ENCODE measurements at places on chromosomes 4 and X.

DNA sequence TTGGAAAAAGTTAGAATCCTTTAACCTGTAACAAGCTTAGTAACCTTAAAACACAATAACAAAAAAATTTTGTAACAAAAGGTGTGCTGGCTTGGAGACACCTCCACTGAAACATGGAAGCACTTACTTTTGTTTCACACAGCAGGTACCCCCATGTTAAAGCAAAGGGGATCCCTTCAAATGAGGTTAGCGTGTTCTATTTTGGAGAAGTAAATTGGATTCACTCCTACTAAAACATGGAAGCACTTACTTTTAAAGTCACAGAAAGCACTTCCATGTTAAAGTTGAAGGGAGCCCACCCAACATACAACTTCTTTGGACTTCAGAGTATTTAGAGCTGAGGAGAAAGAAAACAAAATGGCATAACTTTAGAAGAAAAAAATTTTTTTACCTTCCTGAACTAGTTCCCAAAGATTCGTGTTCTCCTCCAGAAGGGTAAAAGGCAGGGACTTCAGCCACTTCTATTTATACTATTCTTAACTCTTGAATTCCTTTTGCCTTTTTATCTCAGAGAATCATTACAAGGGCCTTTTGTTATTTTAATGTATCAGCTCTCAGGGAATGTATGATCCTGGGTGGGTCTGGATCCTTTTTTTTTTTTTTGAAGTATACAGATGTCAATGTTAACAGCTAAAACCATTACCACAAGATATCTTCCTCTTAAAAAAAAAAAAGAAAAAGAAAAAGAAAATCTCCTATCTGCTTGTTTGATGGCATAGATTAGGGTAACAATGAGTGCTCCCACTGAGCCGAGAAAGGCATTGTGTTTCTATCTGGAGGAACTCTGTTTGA lies 11.5 kb downstream of the LARP7 start:
- DNase-seq = no peak

- DNase-seq = no peak
Observed at GRCh38 chr4:132284910-132285426, 864.1 kb upstream of the PCDH10 start.

DNA sequence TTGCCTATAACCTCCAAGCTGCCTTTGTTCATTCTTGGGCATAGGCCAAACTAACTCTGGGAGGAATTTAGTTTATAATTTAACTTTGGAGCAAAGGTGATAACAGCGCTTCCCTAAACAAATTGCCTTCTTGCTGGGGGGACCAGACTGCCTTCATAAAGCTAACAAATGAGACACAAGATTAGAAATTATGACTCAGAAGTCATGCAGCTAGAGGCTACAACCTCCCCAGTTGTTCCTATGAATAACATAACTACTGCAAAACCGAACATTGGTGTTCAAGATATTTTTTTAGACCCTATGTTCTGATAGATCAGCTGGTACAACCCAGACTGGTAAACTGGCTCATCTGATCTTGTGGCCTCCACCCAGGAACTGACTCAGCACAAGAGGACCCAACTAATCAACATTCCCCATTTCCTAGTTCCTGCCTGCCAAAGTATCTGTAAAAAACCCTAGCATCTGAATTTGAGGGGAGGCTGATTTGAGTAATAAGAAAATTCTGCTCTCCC lies 22.0 kb upstream of the TMPRSS11B start:
- no peak for DNase-seq

- DNase-seq = peak; percentile 24
Observed at GRCh38 chr4:108619372-108620100, 840 bp upstream of the RPL34 start.

DNA sequence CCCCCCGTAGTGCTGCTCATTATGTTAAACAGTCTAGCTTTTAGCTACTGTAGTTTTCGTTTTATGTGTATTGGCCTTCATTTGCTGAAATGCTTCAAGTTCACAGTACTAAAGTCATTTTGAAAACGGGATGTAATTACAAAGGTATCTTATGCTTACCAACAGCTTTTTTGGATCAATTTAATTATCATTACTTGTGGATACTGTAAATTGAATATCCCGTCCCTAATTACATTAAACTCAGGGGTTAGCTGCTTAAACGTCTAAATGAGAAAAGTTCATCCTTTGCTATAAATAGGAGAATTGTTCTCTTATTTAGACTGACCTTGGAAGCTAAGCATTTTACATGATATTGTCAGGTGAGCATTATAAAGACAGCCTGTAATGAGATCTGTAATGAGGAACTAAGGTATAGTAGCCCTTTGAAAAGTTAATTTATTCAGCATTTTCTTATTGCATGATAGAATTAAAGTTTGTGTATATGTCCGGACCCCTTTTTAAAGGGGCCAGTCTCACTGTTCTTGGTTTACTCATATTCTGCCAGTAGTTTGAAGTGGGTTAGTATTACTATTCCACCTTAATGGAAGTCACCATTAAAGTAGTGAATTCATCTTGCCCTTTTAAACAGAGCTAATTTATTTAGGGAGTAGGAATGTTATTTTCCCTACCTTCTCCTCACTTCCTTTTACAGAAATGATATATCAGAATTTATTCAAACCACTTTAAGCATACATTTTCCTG lies 252.6 kb downstream of the TENM3 start:
- DNase-seq = no peak

- peak; percentile 83 for DNase-seq
Observed at GRCh38 chr4:112170451-112170993, 25.3 kb downstream of the FAM241A start.

DNA sequence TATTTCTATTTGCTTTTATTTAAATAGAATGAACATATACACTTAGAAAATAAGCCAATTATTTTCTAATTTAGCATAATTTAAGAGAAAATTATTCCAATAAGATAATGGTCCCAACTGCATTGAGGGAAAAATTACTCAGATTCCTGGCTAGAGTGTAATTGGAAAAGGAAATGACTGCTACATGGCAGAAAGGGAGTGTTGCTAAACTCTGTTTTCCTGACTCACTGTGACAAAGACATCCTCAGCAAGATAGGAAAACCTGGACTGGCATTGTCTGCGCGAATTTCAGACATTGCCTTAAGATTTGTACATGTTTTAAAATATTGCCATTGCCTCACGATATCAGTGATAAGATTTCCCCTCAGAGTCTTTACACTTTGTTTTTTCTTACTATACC lies 8.2 kb downstream of the TNIP3 start:
- peak; percentile 93 for DNase-seq

DNA sequence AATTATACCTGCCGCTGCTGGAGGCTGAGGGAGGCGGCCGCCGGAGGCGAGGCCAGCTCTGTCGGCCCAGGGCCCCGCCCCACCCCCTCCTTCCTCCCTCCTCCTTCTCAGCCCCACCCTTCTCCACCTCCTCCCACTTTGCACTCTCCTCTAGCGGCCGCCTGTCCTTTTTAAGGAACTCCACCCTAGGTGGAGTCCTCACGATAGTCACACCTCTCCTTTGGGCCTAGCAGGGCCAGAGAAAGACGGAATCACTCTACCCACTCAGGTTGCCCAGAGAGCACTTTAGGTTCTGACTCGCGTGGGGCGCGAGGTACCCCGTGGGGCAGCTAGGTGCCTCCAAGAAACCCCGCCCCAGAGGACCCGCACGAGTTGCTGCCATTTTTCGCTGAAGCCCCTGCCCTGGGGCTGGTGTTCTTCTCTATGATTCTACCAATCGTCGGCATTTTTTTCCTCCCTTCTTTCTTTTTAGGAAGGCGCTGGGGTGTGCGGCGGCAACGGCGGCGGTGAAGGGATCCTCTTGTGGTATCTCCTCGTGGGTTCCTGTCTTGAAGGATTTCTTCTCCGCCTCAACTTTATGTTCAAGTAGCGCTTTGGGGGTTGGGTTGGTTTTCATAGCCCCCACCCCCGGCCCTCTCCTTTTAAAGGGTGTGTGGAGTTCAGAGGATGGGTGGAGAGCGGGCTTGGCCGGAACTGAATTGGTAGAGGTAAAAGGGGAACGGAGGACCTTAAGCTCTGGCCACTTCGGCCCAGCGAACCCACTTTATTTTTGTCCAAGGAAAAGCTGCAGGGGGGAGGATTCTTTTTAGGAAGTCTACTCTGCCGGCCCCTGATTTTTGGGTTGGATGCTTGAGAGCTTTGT lies at the start of gene KLF8:
TSS of gene KLF8 (plus strand) at position 136 of the 862 bp plus-strand sequence. CDS start 979 bp downstream, outside the sequence.
- DNase-seq = peak; percentile 59

DNA sequence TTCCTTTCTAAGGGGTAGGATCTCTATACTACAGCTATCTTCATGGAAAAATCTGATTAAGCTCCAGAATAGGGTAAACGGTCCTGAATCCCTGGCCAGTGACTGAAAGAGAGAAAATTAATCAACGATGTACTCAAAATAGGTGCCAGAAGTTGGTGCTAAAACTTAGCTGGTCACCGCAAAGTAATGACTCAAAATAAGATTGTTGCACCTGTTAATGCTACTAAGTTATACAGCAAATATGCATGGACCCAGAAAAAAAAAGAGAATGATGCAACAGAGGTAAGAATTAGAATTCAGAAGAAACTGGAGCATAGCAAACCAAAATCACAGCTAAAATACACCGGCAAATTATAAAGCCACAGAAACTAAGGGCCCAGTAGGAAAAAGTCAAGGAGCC lies 239.7 kb upstream of the FAM241A start:
- DNase-seq = no peak

GRCh38 chr4:158625544-158625943 lies 46.1 kb downstream of the C4orf46 start:
- DNase-seq = no peak

DNA sequence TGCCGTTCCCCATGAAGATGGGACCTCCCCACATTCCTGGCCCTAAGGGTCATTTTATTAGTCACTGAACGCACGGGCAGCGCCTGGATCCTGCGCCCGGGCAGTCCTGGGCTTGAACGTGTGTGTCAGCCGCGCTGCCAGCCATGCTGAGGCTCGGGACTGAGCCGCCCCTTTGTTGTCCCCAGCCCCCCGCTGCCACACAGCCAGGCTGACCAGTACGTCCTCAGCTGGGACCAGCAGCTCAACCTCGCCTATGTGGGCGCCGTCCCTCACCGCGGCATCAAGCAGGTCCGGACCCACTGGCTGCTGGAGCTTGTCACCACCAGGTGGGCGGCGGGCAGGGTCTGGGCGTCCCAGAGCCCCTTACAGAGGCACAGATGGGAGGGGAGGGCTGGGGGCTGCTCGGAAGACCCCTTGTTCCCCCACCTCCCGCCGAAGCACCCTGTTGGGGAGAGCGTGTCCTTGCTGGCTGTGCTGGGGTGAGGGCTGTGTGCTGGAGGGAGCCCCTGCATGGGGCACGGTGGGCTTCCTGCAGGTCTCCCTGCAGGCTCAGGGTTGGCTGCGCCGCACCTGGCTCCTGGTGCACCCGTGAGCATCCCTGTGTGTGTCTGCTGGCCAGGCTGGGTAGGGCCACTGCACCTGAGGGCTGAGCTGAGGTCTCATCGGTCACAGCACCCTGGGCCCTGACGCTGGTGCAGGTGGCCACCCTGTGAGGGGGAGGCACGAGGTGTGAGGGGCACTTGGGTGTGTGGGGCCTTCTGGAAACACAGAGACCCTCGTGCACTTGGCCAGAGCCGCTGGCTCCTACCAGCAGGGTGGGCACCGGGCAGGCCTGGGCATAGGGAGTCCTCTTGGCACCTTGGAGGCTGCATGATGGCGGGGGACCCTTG lies 1.0 kb downstream of the IDUA start:
- DNase-seq = no peak

- DNase-seq = no peak
Observed at GRCh38 chr4:169640261-169640870, 20.0 kb downstream of the CLCN3 start.

GRCh38 chr4:7384929-7385890 lies 49.5 kb downstream of the PSAPL1 start:
- DNase-seq = no peak

DNA sequence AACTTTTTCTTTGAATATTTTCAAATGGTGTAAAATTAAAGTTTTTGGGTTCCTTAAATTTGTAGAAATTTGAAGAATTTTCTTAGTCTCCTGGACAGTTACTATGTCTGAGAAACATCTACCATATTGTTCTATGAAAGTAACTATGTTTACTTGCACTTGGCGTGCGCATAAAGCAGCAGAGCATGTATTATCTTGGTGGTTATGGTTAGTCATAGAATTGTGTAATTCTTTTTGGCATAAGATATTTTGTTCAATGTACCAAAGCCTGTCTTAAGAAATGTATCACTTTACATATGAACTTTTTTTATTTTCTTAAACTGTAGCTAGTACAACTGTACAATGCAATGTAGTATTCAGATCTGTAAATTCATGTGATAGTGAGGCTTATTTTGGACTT lies 49.2 kb downstream of the CDS1 start:
- no peak for DNase-seq

DNA sequence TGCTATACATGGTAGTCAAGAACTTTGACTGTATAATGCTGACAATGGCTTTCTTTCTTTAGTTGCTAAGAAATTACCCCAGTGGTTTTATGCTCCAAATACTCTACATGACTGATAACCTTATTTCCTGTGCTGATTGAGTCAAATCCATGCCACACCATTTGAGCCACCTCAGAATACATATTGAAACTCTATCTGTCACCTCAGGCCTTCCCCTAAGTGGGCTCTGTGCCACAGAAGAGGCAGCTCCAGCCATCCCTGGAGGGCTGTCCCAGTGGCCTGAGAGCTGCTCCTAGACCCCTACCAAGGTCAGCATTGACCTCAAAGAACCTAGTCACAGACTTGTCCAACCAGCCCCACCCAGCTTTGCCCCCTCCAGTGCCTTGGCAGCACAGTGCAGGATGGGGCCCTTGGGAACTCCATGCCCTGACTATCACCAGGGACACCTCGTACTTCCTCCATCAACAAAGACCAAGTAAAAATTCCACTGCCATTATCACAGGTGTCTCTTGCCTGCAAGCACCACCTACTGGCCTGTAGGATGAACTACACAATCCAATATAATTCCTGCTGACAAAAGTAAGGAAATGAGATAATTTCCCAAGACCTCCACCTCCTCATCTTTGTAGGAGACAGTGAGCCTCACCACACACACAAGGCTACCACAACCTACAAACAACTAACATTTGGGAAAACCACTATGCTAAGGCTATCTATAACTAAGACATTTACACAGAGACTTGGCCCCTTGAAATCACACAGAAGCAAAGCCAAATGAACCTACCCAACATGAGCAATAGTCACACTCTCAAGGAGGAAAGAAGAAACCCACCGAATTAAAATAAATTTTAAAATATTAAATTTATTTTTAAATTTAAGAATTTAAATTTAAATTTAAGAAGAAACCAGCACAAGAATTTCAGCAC lies 239.9 kb downstream of the NKX6-1 start:
- DNase-seq = peak; percentile 47

DNA sequence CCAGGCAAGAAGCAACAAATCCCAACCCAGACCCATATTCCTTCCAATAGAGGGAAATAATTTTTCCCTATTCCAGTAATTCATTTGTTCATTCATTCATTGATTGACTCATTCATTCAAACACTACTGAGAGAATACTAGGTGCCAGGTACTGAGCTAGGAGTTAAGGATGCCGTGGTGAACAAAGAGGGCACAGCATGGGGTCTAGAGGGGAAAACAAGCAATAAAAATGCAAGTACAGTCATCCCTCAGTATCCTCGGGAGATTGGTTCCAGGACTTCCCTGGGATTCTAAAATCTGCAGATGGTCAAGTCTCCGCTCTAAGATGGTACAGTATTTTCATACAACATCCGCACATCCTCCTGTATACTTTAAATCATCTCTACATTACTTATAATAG lies 18.7 kb downstream of the RASGEF1B start:
- no peak for DNase-seq
